Activated naive CD8-positive, alpha-beta T cell treated with anti-CD3 and anti-CD28 coated beads, Interleukin-2, amount 10 ng/mL, durations not matched to agents 7 days and 5 days (primary cell): ENCODE measurements at places on chromosomes 3 and 15. TPM values are rescaled to one million over a fixed set of nuclear protein-coding genes. Genes with fewer than 3 reads are reported as not detected.
A peak's percentile ranks its signal among the peaks of the same experiment; 100 is the strongest.

GRCh38 chr3:172836390-172836997, 86.0 kb downstream of the ECT2 start:
- no peak overlapping the region for H3K4me3 ChIP-seq
- H3K36me3 ChIP-seq, result no peaks in the 10 kb centered on the region
- no peak for DNase-seq
- H3K27me3 ChIP-seq, result no peaks in the 10 kb centered on the region

- H3K4me1 ChIP-seq, result peaks cover 56% of the 10 kb centered on the region
- DNase-seq, result no peak
- H3K27me3 ChIP-seq, result no peaks in the 10 kb centered on the region
- H3K4me3 ChIP-seq, result no peak overlapping the region
These were observed 17.9 kb downstream of the STT3B start for GRCh38 chr3:31550452-31551251.

DNA sequence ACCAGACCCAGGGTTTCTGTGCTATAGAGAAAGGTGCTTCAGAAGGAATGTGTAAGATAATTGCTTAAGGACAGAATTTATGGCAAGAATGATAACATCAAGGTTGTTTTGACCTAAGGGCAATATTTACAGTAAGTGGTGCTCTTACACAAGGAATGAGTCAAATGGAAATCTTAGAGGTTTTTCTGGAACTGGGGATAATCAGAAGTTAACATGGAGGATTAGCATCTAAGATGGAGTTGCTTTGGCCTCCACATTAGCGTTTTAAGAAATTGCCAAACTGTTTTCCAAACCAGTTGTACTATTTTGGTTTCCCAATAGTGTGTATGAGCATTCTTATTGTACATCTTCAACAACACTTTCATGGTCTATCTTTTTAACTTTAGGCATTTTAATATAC, 3.1 kb downstream of the WDR93 start:
- H3K36me3 ChIP-seq, result no peaks in the 10 kb centered on the region
- no peak overlapping the region for H3K27ac ChIP-seq
- H3K27me3 ChIP-seq, result peaks cover 25% of the 10 kb centered on the region
- H3K4me1 ChIP-seq, result peaks cover 9% of the 10 kb centered on the region
- H3K4me3 ChIP-seq, result no peak overlapping the region

- no peak for DNase-seq
- peaks cover 18% of the 10 kb centered on the region for H3K4me1 ChIP-seq
- no peaks in the 10 kb centered on the region for H3K36me3 ChIP-seq
- no peak overlapping the region for H3K4me3 ChIP-seq
These were observed 16.3 kb downstream of the CSPG4 start for GRCh38 chr15:75696311-75696720.

GRCh38 chr15:74958908-74959585, 2.5 kb upstream of the RPP25 start:
- peak overlapping the region; percentile 46 for H3K4me3 ChIP-seq
- peaks cover 50% of the 10 kb centered on the region for H3K27me3 ChIP-seq
- DNase-seq, result no peak

GRCh38 chr15:65796610-65797078, 4.6 kb upstream of the DENND4A start:
- peaks cover 33% of the 10 kb centered on the region for H3K4me1 ChIP-seq
- H3K27ac ChIP-seq, result no peak overlapping the region
- H3K27me3 ChIP-seq, result no peaks in the 10 kb centered on the region
- no peak for DNase-seq
- H3K36me3 ChIP-seq, result peaks cover 3% of the 10 kb centered on the region

DNA sequence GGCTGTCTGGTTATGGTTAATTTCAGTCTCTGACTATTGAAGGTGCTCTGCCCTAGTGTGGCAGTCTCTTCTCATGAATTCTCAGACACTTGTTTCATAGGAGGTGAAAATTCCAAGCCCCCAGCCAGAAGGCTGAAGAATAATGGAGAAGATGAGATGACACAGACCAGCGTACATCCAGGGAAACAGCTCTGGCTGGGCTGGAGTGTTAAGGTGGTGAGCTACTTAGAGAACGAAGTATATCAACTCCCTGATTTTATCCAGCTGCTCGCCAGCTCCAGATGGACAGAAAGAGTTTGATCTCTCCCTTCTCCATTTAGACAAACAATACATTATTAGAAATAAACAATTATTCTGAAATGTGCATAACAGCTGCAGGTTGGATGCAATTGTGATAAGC, 494.5 kb upstream of the RGMA start:
- H3K4me1 ChIP-seq, result no peaks in the 10 kb centered on the region
- no peaks in the 10 kb centered on the region for H3K36me3 ChIP-seq
- no peak overlapping the region for H3K4me3 ChIP-seq
- H3K27ac ChIP-seq, result no peak overlapping the region
- no peak for DNase-seq

DNA sequence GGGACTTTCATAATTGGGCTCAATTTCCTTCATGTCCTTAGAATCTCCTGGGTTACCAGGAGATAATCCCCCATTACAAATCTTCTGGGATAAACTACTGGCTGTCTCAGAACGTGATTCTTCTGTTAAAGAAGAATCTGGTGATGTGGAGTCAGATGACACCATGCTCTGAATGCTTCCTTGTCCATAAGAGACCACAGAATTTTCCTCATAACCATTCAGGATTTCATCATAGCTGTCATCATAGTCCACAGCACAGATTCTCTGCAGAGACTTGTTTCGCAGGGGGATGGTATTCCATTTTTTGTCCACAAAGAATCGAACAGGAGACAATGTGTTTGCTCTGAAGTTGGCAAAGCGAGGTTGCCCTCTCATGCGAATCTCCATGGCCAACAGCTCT, 109.8 kb upstream of the TSPAN3 start:
- no peaks in the 10 kb centered on the region for H3K27me3 ChIP-seq
- peak overlapping the region; percentile 14 for H3K4me3 ChIP-seq
- peak overlapping the region; percentile 70 for H3K27ac ChIP-seq

DNA sequence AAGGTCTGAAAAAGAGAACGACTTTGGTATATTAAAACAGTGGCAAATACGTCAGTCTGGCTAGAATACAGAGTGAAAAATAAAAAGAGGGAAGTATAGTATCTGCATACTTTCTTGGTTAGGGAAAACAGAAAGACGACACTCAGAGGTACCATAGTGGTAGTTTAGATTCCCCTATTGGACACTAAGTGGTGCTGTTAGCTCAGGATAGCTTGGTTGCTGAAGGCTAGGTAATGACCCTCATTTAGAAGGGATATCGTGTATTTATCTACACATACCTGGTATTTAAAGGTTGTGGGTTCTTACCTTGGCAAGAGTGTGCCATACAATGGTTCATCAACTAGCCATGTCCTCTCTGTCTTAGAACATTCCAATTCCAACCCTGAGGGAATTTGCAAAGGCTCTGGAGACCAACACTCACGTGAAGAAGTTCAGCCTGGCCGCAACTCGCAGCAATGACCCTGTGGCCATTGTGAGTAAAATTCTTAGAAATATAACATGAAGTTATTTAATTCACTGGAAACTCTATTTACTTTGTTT, 31.0 kb downstream of the TMOD2 start:
- no peaks in the 10 kb centered on the region for H3K27me3 ChIP-seq
- no peak overlapping the region for H3K4me3 ChIP-seq
- no peaks in the 10 kb centered on the region for H3K4me1 ChIP-seq
- H3K36me3 ChIP-seq, result peaks cover 30% of the 10 kb centered on the region
- H3K27ac ChIP-seq, result no peak overlapping the region
- no peak for DNase-seq

ULK3 gene
- 60.4 TPM for total RNA-seq

LNP1 gene
- total RNA-seq, result 1.8 TPM

DNA sequence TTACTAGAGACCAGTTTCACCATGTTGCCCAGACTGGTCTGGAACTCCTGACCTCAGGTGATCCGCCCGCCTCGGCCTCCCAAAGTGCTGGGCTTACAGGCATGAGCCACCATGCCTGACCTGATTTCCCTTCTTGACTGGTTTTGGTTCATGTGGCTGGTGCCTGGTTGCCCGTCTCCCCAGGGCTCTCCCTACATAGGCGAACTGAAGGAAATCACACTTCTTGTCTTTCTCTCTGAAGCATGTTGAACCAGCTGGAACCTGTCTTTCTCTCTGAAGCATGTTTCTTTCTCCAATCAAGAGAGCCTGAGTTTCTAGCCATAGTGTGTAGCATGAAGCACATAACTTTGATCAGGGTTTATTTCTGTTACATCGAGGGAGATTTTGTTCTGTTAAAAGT, 16.3 kb upstream of the SAMD7 start:
- peaks cover 7% of the 10 kb centered on the region for H3K27me3 ChIP-seq
- H3K4me3 ChIP-seq, result no peak overlapping the region
- H3K27ac ChIP-seq, result no peak overlapping the region

STIMATE gene
- 38.5 TPM for total RNA-seq

SPTBN5 gene
- total RNA-seq, result 1.6 TPM

CACNA1D gene
- total RNA-seq, result not detected

DNA sequence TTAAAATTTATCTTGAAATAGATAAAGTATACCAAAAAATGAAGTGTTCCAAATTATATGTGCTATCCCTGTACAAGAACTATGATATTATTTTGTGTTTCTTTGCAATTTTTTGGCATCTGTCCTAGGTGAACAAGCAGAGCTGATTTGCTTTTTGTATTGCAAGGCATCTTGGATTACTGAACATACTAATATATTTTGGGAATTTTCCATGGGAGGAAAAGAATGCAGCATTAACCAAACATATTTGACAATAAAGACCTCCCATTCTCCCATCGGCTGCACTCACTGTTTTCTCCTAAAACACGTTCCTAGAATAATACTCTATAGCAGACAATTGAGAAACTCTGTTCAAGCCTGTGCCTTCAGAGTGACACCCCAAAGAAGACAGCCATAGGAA, 265.1 kb upstream of the ALCAM start:
- H3K4me3 ChIP-seq, result no peak overlapping the region
- H3K27ac ChIP-seq, result no peak overlapping the region
- H3K27me3 ChIP-seq, result no peaks in the 10 kb centered on the region
- DNase-seq, result no peak

DNA sequence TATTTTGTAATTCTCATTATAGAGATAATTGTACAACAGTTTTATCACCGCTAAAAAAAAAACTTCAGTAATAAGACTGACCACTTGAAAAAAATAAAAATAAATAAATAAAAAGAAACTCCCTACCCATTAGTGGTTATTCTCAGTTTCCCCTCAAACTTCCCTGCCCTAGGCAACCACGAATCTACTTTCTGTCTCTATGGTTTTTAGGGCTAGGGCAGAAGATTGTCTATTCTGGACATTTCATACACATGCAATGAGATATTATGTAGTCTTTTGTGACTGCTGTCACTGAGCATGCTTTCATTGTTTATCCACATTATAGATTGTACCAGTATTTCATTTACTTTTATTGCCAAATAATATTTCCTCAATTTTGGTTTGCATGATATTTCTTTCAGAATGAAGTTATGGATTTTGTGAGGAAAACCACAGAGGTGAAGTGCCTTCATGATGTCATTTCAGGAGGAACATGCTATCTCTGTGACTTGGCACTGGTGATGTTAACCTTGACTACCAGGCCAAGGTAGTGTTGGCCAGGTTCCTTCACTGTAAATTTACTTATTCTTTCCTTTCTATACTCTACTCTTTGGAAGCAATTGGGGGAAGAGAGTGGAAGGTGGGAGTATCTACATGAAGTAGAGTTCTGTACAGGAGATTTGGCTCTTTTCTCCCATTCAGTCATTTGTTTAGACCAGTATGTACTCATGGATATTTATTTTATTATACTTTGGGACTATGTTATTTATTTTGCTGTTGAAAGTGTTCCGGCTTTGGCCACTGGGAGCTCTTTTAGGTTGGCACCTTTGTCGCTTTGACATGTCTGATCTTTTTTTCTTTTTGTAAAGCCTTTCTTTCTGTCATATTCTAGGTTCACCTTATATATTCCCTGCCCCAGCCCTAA, 86.3 kb downstream of the GMPS start:
- no peak overlapping the region for H3K27ac ChIP-seq
- no peaks in the 10 kb centered on the region for H3K27me3 ChIP-seq
- H3K4me3 ChIP-seq, result no peak overlapping the region
- H3K4me1 ChIP-seq, result peaks cover 2% of the 10 kb centered on the region
- DNase-seq, result no peak
- peaks cover 19% of the 10 kb centered on the region for H3K36me3 ChIP-seq

GRCh38 chr15:35752134-35752466, 206.1 kb upstream of the DPH6 start:
- no peak overlapping the region for H3K27ac ChIP-seq
- H3K27me3 ChIP-seq, result peaks cover 2% of the 10 kb centered on the region
- H3K4me3 ChIP-seq, result no peak overlapping the region
- DNase-seq, result no peak

DNA sequence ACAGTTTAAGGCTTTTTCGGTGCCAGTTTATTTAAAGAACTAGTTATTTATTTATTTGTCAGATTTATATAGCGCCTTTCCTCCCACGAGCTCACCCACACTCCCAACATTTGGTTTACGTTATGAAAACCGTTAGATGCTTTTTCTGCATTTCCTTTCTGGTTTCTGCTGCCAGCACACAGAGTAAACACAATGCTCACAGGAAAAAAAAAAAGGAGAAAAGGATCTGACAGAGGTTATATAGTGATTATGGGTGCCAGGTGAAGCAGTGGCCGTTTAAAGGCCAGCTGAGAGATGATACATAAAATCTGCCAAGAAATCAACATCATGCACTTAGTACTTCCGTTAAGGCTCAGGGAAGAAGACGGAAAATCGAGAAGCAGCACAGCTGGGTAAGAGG, 37.9 kb downstream of the ETV5 start:
- H3K4me1 ChIP-seq, result peaks cover 22% of the 10 kb centered on the region
- H3K4me3 ChIP-seq, result peak overlapping the region; percentile 7
- peaks cover 23% of the 10 kb centered on the region for H3K27me3 ChIP-seq
- peaks cover 5% of the 10 kb centered on the region for H3K36me3 ChIP-seq
- H3K27ac ChIP-seq, result no peak overlapping the region
